ENCODE measurements at places on chromosomes 5 and 9.
A peak's percentile ranks its signal among the peaks of the same experiment; 100 is the strongest.

DNA sequence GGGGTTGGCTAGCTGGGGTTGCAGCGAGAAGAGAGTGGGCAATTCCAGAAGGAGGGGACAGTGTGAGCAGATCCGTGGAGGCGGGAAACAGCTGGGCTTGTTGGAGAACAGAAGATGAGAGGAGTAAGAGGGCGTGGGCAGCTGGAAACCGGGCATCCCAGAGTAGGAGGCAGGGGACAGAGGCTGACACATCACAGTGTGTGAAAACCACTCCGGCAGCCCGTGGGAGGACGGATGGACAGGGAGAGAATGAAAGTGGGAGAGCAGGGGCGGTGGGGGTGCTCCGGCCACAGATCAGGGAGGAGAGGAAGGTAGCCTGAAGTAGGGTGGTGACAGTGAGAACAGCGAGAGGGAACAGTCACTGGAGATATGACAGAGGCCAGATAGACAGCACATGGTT lies 8.3 kb upstream of the PSMB7 start:
- no peak for DNase-seq

DNA sequence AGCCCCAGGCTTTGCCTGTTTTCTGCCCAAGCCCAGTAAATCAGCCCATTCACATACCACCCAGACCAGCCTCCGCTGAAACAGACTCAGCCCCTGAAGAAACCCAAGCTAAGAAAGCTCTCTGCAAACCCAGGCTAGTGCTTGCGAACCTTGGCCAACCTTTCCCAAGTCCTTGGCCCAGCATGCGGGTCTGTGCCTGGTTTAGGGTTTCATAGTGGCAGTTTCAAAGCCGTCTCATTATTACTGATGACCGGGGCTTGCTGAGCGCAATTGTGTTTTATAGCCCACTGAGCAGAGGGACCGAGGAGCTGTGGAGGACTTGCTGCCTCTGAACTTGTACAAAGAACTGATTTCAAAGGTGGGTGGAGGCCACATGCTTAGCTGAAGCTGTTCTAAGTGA lies 584.3 kb downstream of the BNC2 start:
- DNase-seq: no peak

DNA sequence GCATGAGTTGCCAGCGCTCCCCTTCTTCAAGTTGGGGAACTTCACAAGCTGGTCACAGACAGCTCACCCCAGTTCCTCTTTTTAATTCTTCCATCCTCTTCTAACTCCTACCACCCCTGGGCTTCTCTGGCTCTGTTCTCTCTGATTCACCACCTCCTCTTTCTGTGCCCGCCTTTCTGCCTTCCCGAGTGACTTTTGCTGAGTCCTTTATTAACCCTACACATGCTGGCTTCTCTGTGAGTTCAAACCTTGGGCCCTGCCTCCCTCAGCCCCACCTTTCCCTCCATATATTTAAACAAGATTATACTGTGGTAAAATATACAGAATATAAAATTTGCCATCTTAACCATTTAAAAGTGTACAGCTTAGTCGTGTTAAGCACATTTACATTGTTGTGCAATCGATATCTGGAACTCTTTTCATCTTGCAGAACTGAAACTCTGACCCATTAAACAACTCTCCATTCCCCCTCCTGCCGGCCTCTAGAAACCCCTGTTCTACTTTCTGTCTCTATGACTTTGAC lies 32.0 kb downstream of the SLC46A2 start:
- DNase-seq: no peak

- no peak for DNase-seq
Observed at GRCh38 chr5:56508249-56508648, 275.1 kb upstream of the ANKRD55 start.

DNA sequence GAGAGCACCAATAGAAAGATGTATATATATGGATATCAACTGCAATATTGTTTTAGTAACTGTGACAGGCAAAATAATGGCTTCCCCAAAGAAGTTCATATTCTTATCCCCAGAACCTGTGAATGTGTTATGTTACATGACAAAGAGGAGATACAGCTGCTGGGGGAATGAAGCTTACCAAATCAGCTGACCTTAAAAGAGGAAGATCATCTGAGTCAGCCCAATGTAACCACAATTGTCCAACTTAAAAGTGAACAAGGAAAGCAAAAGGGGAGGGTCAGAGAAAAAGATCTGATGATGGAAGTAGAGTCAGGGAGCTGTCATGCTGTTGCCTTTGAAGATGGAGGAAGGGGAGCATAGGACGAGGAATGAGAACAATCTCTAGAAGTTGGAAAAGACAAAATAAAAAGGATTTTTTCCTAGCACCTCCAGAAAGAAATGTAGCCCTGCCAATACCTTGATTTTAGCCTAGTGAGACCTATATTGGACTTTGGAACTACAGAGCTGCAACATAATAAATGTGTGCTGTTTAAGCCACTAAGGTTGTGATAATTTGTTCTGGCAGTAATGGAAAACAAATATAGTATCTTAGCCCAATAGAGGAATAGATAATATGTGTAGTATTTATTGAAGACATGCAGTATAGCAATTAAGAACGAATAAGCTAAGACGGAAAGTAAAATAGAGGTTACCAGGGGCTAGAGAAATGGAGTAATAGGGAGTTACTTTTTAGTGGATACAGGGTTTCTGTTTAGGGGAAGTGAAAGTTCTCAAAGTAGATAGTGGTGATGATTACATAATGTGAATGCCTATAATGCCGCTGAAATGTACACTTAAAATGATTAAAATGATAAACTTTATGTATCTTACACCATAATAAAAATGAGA lies 115.9 kb downstream of the PIK3R1 start:
- no peak for DNase-seq

DNA sequence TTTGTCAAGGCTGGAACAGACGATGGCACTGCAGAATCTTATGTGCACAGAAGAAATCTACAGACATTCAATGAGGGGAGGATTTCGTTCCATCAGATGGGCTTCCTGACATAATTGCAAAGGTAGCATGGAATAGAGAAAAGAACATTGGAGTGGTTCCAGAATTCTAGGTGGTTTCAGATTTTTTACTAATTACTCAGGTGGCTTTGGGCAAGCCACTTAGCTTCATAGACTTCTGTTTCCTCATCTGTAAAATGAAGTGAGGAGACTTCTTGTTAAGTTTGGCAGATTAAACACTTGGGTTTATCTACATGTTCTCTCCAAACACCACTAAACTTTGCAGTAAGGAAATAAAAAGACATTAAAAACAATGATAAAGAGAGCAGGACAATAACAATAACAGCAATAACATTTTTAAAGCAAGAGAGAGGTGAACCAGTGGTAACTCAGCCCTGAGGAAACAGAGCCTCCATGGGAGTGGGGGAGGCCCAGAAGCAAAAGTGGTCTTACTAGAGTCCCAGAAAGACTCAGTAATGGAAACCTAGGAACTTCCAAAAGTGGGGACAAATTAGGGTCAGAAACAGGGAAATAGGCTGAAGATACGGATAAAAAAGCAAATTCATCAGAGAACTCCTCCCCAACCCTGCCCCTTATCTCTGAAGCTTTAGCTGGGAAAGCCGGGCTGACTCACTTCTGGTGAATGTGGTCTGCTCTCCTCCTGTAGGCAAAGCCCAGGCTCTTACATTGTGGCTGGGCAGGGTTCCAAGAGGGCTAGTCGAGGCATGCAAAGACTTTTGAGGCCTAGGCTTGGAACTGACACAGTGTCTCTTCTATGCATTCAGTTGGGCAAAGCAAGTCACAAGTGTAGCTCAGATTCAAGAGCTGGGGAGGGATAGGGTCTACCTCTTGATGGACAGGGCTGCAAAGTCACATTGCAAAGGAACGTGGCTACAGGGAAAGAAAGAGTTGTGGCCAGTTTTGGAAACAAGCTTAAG lies 11.8 kb upstream of the ACTBL2 start:
- DNase-seq: peak; percentile 93

DNA sequence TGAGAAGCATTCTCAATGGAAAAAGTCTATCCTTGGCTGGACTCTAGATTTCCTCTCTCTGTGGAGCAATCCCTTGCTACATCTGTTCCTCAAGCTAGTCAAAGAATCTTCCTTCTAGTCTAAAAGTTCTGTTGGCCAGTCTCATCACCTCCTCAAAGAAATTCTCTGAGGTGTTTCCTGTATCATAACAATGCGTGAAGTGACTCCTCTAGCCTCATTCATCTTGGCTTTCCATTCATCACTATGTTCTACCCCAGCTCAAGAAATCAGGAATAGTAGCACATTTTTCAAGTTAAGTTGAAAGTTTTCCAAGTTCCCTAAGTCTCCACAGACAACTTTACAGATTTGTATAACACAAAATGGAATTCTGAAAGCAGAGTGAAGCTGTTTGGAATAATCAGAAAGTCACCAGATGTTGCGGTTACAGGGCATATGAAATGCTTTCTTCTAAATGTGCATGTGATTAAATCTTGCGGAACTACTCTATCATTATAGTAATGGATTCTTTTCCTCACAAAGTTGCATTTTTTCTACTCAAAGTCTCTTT lies 176.6 kb upstream of the FREM1 start:
- DNase-seq: peak; percentile 52

DNA sequence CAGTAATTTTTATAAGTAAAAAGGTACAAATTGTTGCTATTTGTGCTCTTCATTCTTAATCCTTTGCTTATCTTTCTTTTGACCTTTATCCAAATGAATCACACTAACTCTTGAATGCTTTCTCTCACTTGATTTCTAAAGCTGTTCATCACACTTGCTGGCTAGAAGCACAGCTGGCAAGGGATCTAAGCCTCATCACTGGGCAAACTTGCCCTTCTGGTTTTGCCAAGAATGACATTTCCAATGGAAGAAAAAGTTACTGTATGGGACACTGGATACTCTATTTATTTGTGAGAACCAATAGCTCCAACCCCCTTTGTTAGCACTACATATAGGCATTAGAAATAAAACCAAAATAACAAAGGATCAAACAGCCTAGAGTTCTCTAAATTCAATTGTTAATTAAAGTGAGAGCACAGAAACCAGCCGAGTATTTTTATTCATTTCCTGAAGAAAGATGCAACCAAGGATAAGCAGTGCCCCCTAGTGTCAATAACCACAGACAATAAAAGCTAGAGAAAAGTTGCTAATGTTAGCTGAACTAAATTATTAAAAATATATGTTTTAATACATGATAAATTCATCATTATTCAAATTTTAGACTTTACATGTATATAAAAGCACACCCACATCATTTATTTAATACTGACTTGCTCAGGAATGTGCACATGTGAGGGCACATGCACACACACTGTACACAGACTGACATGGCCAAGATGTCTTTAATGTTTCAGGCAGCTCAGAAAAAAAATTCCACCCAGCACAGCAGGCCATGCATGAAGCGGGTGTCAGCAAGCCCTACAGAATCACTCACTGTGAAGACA lies 59.8 kb upstream of the POU5F2 start:
- DNase-seq: no peak

- DNase-seq: no peak
Observed at GRCh38 chr5:11050596-11051304, 289.7 kb upstream of the DAP start.
